ENCODE measurements at places on chromosomes 2 and 18. TPM values are rescaled to one million over a fixed set of nuclear protein-coding genes. Genes with fewer than 3 reads are reported as not detected.

- no peak for DNase-seq
Measured at GRCh38 chr2:101858246-101858645, 133.5 kb upstream of the IL1R2 start.

DNA sequence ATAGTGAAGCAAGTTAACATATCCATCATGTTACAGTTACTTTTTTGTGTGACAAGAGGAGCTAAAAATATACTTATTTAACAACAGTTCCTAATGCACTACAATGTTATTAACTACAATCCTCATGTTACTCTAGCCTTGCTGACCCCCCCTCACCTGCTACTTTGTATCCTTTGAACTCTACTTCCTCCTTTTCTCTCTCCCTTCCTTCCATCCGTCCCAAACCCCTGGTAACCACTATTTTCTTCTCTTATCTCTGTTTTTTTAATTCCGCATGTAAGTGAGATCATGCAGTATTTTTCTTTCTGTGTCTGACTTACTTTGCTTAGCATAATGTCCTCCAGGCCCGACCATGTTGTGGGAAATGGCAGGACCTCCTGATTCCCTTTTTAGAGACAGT lies 59.4 kb downstream of the NPAS2 start:
- no peak for DNase-seq

DNA sequence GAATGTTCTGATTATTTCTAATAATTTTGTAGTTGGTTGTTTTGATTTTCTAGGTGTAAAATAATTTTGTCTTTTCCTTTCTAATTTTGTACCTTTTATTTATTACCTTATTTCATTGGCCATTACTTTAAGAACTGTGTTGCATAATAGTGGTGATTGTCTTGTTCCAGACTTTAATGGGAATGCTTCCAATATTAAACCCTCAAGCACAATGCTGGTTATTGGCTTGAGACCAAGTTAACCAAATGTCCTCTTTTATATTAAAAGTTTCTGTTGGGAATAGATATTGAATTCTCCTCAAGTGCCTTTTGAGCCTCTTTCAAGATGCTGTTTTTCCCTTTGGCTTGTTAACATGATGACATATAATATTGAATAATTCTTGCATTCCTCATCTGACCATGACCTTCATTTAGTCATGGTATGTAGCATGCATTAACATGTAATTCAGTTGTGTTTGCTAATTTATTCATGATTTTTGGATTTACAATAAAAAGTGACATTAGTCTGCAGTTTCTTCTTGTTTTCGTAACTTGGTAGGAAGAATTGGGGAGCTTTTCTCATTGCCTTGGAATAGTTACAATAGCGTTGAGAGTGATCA lies 141.7 kb downstream of the DIS3L2 start:
- no peak for DNase-seq

DNA sequence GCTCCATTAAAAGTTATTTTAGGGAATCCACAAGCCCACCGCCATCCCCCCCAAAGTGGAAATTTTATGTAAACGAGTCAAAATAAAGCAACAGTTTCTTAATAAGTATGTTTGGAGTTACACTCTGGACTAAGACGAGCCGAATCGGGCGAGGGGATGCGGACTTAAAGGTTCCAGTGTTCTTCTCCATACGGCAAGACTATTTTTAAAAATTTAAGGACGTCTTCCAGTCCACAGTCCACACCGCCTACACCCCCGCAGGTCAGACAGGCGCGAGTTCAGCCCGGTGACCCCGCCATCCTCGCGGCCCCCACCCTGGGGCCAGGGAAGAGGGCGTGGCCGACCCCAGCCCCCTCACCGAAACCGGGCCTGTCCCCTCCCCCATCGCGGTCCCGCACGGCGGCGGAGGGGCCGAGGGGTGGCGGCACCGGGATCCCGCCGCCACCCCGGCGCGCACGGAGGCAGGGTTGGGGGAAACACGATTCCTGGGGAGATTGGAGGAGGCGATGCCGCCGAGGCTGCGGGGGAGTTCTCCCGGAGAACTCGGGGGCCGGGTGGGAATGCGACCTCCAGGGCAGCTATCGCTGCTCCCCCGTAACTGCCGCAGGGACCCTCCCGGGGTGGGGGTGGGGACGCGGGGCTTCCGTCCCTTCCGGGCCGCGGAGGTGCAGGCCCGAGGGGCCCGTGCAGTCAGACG lies 24.5 kb upstream of the SMAD7 start:
- DNase-seq, result peak; percentile 50

GRCh38 chr18:51235009-51235789 lies 37.7 kb upstream of the MEX3C start:
- DNase-seq, result peak; percentile 4

DNA sequence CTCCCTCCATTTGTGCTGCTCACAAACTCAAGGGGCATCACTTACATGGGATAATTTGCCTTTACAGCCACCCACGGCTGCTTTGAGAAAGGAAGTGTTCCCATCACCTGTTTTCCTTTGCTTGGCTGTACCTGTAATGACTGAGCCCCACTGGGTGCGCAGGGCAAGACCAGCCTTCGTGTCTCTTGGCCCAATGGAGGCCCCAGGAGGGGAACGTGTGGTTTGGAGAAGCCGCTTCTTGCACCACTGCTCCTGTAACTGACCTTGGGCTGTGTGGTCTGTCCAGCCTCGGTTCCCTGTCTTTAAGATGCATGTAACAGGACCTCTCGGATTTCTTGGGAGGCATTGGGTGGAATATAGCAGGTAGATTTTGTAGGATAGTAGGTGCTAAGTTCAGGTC lies 41.1 kb downstream of the LDLRAD4 start:
- DNase-seq, result no peak

GRCh38 chr2:175823002-175823706 lies 178.9 kb downstream of the LNPK start:
- peak; percentile 30 for DNase-seq

MATN3 gene
- total RNA-seq, result 1.7 TPM

PROKR1 gene
- total RNA-seq, result 2.1 TPM

RBM43 gene
- 1.1 TPM for total RNA-seq

SDC1 gene
- total RNA-seq, result 27.5 TPM

TMEM37 gene
- total RNA-seq, result 1.0 TPM
